ENCODE measurements at places on chromosomes 4 and X.

DNA sequence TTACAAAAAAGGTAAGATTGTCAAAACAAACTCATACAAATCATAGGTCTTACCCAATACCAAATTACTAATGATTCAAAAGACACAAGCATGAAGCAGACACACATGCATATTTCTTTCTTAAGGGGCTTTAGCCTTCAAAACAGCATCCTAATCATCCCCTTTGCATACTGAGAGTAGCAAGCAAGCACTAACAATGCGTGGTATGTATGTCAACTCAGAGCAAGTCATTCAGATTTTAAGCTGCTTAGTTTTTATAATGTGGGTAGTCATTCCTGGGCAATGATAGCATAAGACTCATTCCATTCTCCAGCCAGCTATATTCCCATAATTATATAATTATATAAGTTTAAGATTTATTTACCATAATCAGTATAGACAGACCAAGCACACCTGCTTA lies 219.6 kb downstream of the DKK2 start:
- no peak for DNase-seq

DNA sequence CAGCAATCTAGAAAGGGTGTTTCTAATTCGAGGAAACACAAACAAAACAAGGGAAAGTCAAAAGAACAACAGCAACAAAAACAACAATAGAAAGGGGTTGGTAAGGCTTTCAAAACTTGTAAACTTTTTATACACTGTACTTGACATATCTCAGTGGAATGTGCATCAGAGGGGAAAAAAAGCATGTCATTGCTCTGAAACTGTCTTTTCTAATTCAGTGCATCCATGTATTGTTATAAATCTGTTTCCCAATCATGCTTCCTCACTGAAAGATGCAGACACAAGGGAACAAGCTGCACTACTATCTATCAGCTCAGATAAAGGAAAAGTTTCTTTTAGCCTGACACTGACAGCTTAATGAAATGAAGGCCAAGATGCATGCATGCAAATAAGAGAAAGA lies 44.2 kb upstream of the PCDH18 start:
- DNase-seq: no peak

DNA sequence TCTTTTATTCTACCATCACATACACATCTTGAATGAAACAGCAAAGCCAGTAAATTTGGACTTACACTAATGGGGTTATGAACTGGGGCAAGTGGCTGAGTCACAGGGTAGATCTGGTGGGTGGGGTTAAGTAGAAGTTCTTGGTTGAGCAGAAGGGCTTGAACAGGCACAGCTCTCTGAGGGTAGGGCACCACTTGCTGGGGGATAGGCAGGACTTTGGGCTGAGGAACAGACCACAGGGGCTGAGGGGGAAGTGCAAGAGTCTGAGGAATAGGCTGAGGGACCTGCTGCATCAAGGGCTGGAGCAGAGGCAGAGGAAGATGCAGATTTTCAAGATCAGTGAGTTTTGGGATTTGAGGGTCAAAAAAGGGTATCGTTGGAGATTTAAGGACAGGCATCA lies 8.3 kb downstream of the CSN2 start:
- no peak for DNase-seq

GRCh38 chrX:38375891-38376290 lies 23.5 kb downstream of the OTC start:
- DNase-seq: no peak

DNA sequence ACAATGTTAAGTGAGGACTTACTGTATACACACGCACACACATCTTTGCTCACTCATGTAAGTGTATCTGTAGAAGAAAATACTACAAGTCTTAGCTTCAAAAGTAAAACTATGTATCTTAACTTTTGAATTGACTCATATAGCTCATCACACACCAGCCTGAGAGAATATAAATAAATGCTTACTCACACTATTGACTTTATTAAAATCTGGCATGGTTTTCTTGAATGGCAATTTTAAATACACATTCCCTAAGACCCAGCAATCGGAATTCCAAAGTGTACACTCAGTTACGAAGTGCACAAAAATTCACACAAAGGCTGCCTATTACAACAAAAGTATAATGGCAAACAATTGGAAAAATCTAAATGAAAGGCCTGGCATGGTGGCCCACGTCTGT lies 2.0 kb downstream of the ERCC6L start:
- DNase-seq: no peak

Data from stimulated activated CD8-positive, alpha-beta memory T cell treated with anti-CD3 and anti-CD28 coated beads, Interleukin-15, amount 100 ng/mL, for 24 hours (primary cell).